HAP-1 (cell line): ENCODE measurements at places on chromosomes 12 and 14.

DNA sequence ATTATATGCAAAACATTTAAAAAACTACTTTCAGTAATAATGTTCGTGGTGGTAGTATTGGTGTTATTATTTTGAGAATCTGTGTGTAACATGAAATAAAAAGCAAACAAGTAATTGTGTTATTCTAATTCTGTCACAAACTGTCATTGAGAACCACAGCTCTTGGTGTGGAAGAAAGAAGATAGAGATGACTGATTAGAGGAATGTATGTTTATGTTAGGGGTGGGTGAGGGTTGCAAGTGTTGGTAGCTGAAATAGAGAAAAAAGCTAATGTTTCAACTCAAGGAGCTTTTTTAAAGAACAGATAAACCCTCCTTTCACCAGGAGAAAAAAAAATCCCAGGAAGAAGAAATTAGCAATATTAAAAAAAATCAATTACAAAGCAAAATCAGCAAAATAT, 18.3 kb downstream of the DNM1L start:
- DNase-seq = no peak

GRCh38 chr14:60637479-60638315, 11.6 kb downstream of the SIX1 start:
- no peak for DNase-seq

DNA sequence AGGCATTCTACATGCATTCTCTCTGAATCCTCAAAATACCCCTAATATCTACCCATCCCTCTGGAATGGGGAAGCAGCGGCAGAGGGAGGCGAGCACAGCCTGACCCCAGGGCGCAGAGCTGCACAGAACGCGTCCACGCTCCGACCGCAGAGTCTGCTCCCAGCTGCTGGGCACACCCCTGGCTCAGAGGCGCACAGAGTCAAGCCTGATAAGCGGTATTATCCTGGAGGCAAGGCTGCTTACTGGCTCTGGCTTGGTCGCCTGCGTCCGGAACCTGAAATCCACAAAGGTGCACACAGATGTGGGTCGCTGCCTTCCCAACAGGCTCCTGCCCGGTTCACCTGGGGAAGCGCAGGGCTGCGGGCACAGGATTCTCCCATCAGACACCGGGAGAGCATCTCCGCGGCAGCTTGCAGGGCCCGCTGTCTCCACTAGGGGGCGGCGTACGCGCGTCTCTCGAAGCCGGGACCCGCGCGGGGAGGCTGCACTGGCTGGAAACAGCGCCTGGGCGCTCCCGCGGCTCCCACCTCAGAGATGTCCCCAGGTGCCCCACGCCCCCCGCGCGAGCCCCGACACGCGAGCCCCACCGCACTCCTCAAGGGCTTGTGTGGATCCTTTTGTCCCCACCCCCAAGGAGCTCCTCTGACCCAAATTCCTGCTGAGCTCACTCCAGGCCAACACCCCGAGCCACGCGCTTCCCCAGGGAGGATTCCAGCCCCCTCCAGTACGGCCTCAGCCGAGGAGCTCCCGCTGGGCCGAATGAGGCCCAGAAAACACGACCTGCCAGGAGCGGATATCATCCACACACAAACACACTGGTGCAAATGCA, 120.1 kb upstream of the FZD10 start:
- DNase-seq = no peak

DNA sequence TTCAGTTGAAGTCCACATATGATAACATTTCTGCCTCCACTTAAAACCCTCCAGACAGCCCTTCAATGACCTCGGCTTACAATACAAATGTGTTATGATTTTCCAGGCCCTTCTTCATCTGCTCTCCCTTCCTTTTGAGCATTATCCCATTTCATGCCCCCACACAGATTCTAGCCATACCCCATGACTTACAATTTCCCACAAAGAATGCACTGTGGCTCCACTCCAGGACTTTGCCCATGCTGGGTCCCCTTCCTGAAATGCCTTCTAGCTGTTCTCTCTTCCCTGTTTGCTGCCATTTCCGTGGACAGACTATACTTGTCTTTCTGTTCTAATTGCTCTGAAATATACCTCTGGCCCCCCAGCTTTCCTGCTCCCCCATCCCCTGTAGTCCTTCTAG, 963.2 kb downstream of the DIO2 start:
- DNase-seq = no peak

GRCh38 chr12:14367040-14367661, 1.7 kb downstream of the ATF7IP start:
- DNase-seq = peak; percentile 46

- peak; percentile 41 for DNase-seq
Measured at GRCh38 chr12:104877103-104877705, 80.9 kb downstream of the SLC41A2 start.

GRCh38 chr12:130212384-130212989, 50.2 kb downstream of the FZD10 start:
- DNase-seq = no peak

- no peak for DNase-seq
Measured at GRCh38 chr14:76428611-76429010, 52.7 kb downstream of the ESRRB start.

DNA sequence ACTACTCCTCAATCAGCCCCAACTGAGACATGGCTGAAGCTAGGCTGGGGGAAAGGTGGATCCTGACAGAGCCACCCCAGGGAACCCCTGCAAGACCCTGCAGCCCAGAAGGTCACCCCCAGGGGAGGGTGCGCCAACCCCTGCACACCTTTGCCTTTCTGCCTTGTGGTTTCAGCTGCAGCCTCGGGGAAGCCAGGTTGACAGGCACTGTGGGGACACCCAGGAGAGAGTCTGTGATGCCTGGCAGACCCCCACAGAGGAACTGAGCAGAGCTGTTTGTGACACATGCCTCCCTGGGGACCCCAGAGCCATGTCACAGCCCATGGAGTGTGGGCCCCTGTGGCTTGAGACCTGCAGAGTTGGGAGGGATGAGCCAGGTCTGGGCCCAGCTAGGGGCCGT, 11.8 kb upstream of the HHIPL1 start:
- DNase-seq = no peak

- DNase-seq = no peak
Measured at GRCh38 chr12:214003-214741, at the start of gene SLC6A12. Gene SLC6A12 (minus strand): TSS chr12:214157. CDS start chr12:209986, 4,171 bp downstream.

DNA sequence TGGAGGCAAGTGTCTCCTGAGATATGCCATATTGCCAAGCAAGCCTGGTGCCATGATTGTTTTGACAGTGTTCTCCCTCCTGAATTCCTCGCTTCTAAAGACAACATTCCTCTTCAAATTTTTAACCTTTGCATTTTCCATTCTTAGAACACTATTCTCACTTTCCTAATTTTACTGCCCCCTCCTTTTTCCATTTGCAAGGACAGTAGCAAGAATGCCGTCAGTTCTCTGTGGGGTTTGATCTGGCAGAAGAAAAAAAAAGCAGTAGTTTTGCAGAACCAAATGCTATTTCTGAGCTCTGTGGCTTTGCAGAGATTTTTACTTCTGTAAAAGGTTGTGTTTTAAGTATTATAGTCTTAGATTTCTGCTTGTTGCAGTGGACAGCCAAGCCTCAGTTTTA, 295.2 kb downstream of the NUAK1 start:
- no peak for DNase-seq

DNA sequence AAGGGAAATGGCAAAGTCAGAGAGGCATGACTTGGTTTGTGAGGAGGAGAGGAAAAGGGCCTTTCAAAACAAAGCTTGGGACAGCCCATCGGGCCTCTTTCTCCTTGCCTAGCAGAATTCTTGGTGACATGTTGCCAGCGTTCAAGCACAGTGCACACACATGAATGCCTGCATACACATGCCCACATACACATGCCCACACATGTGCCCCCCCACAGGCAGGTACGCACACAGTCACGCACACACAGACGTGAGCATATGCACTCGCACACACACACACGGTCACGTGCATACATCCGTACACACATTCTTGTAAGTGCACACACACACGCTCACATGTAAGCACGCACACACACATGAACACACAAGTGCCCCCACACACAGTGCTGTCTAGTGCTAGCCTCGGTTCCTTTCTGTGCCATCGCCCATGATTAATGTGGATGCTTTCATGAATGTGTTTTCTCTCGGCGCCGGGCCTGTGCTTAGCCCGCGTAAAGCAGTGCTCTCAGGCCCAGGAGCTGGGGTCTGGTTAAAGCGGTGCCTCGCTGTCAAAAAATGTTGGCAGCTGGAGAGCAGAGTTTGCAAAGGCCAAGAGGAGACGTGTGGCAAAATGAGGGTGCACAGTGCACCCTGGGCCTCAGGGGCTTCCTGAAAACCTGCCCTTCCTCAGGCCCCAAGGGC, 328.8 kb upstream of the DIO3 start:
- DNase-seq = no peak

GRCh38 chr14:77097006-77097699, 905 bp upstream of the CIPC start:
- DNase-seq = peak; percentile 19

GRCh38 chr14:99576304-99576703, 27.7 kb downstream of the CCDC85C start:
- DNase-seq = no peak

GRCh38 chr14:95322651-95323050, 2.9 kb upstream of the CLMN start:
- no peak for DNase-seq

- no peak for DNase-seq
Measured at GRCh38 chr12:111257435-111257902, 111.4 kb downstream of the PHETA1 start.

DNA sequence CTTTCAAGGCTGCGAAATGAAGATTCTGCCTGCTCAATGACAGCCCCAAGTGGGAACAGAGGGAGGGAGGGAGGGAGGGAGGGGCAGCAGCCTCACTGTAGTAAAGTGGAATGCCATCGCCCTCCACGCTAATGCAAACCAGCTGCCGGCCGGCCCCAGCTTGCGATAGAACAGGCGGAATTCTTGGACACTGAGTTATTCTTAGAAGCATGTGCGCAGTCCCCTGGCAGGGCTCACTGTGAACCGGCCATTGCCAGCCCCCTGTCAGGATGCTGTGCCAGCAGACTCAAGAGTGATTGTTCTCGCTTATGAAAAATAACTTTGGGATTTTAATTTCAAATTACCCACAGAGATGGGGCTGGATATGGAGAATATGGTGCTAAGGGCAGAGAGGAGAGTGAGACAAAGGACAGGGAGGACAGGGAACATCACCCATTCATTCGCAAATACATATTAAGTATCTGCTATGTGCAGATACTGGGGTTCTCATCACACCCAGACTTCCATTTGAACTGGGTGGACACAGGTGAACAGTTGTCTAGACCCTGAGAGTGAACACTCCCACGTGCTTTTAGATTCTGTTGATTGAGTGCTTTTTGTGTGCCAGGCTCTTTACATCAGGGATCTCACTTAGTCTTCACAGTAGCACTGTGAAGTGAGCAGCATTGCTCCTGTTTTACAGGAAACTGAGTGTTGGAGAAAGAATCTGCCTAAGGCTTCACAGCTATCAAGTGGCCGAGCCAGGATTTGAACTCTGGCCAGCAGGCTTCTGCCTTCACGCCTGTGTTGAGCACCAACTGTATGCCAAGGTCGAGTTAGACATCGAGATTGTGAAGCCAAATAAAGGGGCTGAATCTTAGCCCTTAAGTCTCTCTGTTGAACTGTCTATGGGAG, 192.9 kb downstream of the C12orf75 start:
- DNase-seq = no peak

- DNase-seq = no peak
Measured at GRCh38 chr12:51419425-51420193, 5.0 kb upstream of the SLC4A8 start.

- no peak for DNase-seq
Measured at GRCh38 chr14:81474148-81474492, 59.5 kb downstream of the SEL1L start.

DNA sequence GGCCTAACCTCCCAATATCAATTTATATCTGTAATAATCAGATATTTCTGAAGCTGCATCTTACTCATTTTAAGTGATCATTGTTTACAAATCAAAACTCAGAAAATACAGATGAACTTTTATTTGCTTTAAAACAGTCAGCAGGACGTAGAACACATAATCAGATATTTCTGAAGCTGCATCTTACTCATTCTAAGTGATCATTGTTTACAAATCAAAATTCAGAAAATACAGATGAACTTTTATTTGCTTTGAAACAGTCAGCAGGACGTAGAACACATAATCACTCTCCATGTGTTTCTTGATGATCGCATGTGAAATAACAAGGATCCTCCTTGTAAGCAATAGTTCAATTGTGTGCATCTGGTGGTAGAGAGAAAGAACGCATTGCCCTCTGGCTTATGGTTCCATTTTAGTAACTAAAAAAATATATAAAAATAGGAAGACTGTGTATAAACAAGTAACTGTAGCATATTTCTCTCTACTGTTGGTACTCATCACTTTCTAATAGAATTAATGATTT, 15.0 kb upstream of the TMTC2 start:
- DNase-seq = no peak

- DNase-seq = no peak
Measured at GRCh38 chr12:1410794-1411193, 183.6 kb downstream of the FBXL14 start.

DNA sequence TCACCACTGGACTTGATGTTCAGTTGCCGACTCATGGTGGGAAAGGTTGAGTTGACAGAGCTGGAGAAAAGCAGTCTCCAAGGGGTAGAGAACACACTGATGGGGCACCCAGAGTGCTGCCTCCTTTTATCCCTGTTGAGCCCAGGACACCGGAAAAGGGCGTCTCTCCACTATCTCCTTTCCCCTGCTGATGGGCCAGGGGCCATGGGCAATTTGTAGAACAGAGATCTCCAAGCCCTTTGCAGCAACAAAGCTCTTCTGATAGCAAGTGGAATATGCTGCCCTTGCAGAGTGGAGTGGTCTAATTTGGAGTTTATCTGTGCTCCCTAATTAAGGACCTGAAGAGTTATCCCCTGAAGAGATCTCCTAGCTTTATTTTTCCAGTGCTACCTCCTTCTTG, at the start of gene KRT74:
KRT74 (minus strand) TSS at position 101 of the 400 bp plus-strand sequence; CDS start at position 35, 66 bp downstream.
- no peak for DNase-seq

DNA sequence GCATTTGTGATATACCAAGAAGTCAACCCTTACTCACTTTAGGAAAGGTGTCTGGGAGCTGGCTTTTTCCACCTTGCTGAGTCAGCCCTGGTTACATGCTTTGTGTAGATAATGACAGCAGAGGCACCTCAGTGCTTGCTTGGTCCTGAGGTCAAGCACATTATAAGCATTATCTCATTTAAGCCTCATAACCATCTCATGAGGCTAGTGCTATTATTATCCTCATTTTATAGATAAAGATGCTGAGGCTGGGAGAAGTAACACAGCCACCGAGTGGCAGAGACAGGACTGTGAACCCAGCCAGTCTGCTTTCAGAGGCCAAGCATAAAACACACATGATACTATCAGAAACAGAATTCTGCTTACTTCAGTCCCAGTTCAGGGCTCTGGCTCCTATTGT, 29.4 kb downstream of the MAX start:
- DNase-seq = no peak

GRCh38 chr12:45200491-45201043, 15.3 kb upstream of the ANO6 start:
- no peak for DNase-seq

DNA sequence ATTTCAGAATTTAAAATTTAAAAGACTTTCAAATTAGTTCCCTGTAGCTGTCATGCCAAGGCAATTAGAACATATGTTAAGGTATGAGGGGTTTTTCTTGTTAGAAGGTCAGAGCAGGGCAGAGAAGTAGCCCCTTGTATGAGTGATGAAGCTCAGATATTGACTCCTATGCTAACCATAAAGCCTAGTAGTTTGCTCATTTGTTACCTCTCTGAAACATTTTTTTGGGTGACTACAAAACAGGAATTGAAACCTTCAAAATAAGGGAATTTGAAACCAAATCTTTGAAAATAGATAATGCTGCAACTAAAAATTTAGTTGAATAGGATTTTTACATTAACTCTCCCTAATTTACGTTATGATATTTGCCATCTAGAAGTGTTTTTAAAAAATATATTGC, 333.5 kb downstream of the NAV3 start:
- no peak for DNase-seq
